Activated B cell treated with CpG ODN at 0.5 μM for 24 hours (primary cell): ENCODE measurements at places on chromosomes 5 and 9. TPM values are rescaled to one million over a fixed set of nuclear protein-coding genes. Genes with fewer than 3 reads are reported as not detected.

Gene RPL12
- 2,278 and 2,307 TPM in 2 replicates for total RNA-seq

Gene PIP5K1B
- 17.1 and 22.0 TPM in 2 replicates for total RNA-seq

Gene LECT2
- total RNA-seq, result not detected in 2 replicates

Gene PALM2AKAP2
- not detected in 2 replicates for total RNA-seq

Gene FOXD4L3
- total RNA-seq, result not detected in 2 replicates

Gene FOXD4
- 0.55 and 0.61 TPM in 2 replicates for total RNA-seq

Gene IGIP
- total RNA-seq, result 3.7 and 4.8 TPM in 2 replicates

Gene NOTCH1
- 24.9 and 26.6 TPM in 2 replicates for total RNA-seq

Gene WNT8A
- total RNA-seq, result not detected in 2 replicates

Gene ZCCHC7
- total RNA-seq, result 70.3 and 70.8 TPM in 2 replicates

Gene N4BP3
- 17.4 and 18.1 TPM in 2 replicates for total RNA-seq

Gene EPB41L4B
- total RNA-seq, result 5.3 and 6.1 TPM in 2 replicates

Gene KCNV2
- not detected in 2 replicates for total RNA-seq

Gene CCDC183
- total RNA-seq, result not detected in 2 replicates

Gene ENTPD2
- not detected in 2 replicates for total RNA-seq

Gene SLC12A7
- 21.8 and 23.3 TPM in 2 replicates for total RNA-seq

Gene ASB6
- total RNA-seq, result 18.9 and 20.1 TPM in 2 replicates

Gene LPAR1
- not detected in 2 replicates for total RNA-seq

Gene SV2C
- not detected in 2 replicates for total RNA-seq

Gene SPINK13
- not detected in 2 replicates for total RNA-seq
